Diencephalon (tissue), 1 donor: ENCODE measurements at places on chromosomes 4 and X. TPM values are rescaled to one million over a fixed set of nuclear protein-coding genes. Genes with fewer than 3 reads are reported as not detected.

GAGE12F gene
- not detected for total RNA-seq

RNF128 gene
- 7.2 TPM for total RNA-seq

LDOC1 gene
- total RNA-seq = 13.1 TPM

PAGE1 gene
- not detected for total RNA-seq

USP9X gene
- total RNA-seq = 186 TPM

SPANXA1 gene
- total RNA-seq = not detected

AKAP14 gene
- total RNA-seq = 5.1 TPM

MTNR1A gene
- total RNA-seq = 2.8 TPM

RNF4 gene
- 47.7 TPM for total RNA-seq

DMP1 gene
- total RNA-seq = not detected

PASD1 gene
- total RNA-seq = not detected

LGI2 gene
- total RNA-seq = 12.5 TPM

USP17L21 gene
- total RNA-seq = not detected

FOXP3 gene
- total RNA-seq = not detected

UGT8 gene
- 15.0 TPM for total RNA-seq

PNMA5 gene
- total RNA-seq = 9.7 TPM

ARAP2 gene
- 78.2 TPM for total RNA-seq

CYTL1 gene
- 0.69 TPM for total RNA-seq

PHKA1 gene
- 5.1 TPM for total RNA-seq

HTN3 gene
- total RNA-seq = not detected

SHOX gene
- total RNA-seq = 0.23 TPM

DGKK gene
- total RNA-seq = 6.2 TPM

CT47B1 gene
- not detected for total RNA-seq

KDM5C gene
- total RNA-seq = 74.5 TPM
